ENCODE measurements at places on chromosomes 6 and 20.

- DNase-seq: no peak
These were observed 124.5 kb downstream of the MTFR2 start for GRCh38 chr6:136125585-136125984.

DNA sequence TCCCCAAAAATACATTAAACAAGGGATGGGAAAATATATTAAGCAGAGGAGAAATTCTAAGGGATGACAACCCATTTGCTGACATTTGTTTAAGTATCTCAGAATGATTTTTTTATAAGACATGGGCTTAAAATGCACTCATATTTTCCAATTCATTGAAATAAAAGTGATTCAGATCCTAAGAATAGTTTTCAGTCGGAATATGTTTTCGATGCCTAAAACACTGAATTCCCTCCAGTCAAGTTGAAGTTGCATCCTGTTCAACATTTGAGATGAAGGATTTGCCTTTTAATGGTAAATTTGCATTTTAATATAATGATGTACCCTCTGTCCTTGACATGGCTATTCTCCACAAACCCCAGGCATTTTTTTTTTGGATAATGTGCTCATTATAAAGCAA lies 79.3 kb downstream of the PTCHD4 start:
- no peak for DNase-seq

- no peak for DNase-seq
These were observed 23.2 kb upstream of the LMBRD1 start for GRCh38 chr6:69820018-69820417.

DNA sequence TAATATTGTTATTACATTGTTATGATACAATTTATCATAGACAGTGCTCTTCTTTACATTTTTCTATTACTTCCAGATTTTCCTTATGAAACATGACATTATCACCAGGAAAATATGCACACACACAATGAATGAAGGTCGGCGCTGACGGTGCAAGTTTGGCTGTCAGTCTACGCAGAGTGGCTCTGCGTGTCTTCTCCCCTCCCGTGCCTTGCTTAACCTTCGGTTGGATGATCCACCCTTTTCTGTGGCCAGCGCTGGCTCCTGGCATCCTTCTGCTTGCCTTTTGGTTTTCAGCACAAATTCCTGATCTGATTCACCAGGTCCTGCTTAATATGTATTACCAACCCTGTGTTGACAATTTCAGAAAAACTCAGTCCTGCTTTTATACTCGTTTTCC lies 157.4 kb downstream of the TSHZ2 start:
- no peak for DNase-seq

GRCh38 chr6:15427331-15428070 lies 181.6 kb downstream of the JARID2 start:
- DNase-seq: no peak

DNA sequence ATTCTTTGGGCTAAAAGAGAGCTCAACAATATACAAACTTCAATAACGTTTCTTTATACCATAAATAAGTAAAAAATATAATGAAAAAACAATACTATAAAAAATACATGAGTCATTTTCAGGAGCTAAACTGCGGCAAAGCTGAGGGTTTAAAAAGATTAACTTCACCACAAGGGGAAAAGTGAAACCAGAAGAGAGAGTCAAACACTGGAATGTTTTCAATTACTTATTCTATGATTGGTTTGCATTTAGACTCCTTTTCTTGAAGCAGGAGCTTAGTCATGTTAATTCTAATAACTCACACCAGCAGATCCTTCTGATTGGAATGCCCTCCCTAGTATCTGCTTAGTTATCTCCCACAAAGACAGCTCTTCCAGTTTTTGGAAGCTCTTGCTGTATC lies 627.3 kb downstream of the UTRN start:
- DNase-seq: no peak

DNA sequence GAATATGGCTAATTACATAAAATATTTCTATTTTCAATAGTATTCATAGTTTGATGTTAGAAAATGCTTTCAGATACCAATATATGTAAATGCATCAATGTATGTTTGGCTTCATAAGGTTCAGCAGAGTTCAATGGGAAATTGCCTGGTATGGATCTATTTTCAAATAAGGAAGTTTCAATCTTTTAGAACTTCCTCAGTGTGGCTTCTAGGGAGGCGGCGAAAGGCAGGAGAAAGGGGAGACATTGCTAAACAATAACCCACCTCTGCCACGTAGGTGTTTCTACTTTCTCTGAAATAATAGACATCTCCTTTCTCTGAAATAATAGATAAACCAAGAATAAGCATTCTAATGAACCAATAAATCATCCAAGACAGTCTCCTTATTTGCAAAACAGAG lies 237.7 kb upstream of the RAB32 start:
- DNase-seq: no peak

DNA sequence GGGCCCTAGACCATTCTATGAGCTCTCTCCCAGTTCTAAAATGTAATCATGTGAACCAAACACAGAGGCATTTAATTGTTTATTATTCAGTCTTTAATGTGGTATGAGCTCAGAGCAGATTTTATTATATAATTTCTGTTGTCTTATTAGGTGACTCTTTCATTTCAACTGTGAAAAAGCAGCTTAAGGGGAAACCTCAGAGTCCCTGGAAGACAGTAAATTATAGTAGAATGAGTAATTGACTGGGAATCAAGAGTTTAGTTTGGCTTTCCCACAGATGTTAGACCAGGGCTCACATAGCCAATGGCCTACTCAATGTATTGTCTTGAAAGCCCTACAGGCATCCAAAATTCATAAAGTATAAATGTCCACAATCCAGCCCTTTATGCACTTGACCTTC lies 390.4 kb upstream of the SLC35B3 start:
- no peak for DNase-seq

DNA sequence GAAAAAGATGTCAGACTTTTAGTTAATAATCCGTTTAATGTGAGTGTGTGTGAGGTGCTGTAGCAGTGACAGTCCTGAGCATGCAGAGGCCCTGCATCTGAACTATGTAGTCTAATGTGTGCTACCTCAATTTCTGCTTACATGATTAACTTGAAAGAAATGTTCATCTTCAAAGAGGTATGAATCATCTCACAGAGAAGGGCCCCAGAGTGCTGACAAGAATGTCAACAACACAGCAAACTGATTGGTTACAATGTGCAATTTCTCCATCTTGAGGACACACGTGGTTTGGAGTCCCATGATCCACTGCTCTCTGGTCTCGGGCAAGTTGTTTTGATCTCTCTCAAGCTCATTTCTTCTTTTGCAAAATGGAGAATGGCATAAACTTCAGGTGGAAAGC lies 61.7 kb upstream of the EMILIN3 start:
- no peak for DNase-seq

DNA sequence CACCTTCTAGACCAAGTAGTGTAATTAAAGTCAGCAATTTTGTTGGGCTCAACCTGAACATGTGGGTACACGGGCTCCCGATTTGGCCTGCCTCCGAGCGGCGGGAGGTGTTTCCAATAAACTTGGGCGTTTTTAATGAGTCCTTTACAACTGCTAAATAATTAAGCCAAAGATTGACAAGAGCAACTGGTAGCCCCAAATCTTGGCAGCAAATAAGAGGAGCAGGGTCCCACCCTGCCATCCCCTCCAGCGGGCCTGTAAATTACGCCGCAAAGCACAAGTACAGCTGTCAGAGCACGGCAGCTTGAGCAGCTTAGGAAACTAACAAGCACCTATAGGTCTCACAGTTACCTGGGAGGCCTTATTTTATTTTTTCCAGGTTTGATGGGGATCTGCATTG lies 217.1 kb downstream of the BMP7 start:
- no peak for DNase-seq

- no peak for DNase-seq
These were observed 1303.5 kb upstream of the CITED2 start for GRCh38 chr6:140677781-140678528.

GRCh38 chr6:118709859-118710350 lies 58.5 kb upstream of the CEP85L start:
- peak; percentile 79 for DNase-seq

- no peak for DNase-seq
These were observed 2.0 kb upstream of the SPACA1 start for GRCh38 chr6:88045521-88046136.

GRCh38 chr6:166461821-166462460 lies 79.2 kb upstream of the MPC1 start:
- no peak for DNase-seq

DNA sequence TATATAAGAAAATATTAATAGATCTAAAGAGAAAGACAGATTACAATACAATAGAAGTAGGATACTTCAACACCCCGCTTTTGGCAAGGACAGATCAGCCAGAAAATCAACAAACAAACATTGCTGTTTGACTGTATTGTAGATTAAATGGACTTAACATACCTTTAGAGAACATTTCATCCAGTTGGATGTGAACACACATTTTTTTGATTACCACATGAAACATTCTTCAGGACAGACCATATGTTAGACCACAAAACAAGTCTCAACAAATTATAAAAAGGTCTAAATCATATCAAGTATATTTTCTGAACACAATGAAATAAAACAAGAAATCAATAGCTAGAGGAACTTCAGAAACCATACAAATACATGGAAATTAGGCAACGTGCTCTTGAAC lies 148.2 kb downstream of the TRMT11 start:
- no peak for DNase-seq

GRCh38 chr6:46674410-46674809 lies 13.3 kb upstream of the TDRD6 start:
- no peak for DNase-seq

DNA sequence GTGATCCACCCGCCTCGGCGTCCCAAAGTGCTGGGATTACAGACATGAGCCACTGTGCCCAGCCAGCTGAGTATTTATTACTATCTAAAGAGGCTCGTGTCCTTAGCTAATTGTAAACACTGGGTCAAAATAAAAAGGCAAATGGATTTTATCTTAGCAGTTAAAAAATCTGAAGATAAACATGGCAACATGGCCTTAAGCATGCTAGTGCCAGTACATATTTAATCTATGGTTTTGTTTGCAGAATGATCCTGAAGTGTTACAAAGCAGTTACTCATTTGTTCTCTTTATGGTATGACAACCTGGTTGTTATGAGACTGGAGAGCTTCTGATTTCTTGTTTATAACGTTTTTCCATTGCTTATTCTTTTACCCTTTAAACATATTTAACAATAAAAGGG lies 3.9 kb upstream of the KIAA0408 start:
- DNase-seq: no peak

DNA sequence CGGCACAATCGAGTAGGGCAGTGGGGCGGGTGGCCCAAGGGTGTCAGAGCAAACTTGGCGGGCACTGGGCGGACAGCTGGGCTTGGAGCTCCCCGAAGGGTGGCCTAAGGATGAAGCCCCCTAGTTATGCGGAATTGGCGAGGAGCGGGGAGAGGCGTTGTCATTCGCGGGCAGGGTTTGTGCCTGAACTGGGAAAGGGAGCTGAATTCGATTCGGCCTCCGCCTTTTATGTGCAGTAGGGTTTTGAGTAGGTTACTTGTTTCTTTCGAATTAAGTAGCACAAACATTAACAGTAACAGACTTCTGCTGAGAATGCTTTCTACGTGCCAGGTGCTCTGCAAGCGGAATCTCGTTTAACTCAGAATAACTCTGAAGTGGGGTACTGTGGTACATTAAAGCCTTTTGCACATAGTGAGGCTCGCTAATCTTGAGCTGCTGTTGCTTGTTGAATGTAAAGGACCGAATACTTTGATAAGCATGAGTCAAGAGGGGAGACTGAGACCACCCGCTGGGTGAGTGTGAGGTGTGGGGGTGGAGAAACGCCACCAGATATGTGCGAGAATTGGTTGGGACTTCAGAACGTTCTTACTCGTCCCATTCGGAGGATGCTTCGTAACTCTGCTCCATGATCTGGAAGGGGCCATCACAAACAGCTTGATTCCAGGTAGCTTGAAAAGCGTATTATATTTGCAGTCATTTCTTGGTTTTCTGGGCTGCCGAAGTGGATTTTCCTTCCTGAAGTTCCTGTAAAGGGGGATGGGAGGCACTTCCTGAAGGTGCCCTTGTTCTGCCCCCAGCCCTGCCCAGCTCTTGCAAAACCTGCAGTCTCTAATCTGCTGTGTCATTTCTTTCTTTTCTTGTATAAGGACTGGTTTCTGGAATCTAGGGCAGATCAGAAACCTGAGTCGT lies 833 bp downstream of the RAB5IF start:
- no peak for DNase-seq

- DNase-seq: no peak
These were observed 281.2 kb upstream of the JARID2 start for GRCh38 chr6:14964556-14965270.

DNA sequence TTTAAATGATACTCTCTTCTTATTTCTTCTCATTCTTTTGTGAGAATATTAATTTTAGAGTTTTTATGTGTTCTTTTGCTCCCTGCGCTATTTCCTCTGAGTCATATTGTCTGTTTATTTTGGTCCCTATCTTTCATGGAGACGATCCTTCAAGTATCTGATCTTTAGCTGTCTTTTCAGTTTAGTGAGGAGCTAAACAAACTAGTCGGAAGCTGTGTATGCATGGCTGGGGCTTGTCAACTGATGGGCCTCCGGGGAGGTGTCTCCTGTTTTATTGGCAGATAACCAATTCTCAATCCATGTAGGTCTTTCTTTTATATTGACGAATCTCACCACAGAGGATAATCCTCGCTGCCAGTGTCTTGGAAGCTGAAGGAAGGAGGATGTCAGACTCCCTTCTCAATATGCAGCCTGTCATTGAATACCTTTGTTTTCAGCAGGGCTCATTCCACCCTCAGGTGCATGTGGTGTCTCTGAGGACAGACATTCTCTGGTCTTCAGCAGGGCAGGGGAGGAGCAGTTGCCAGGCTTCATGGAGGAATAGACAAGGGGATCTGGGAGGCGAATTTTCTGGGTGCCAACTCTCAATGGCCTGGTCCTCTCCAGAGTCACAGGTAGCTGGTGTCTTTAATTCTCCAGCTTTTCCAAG lies 64.9 kb downstream of the RNF182 start:
- no peak for DNase-seq

- no peak for DNase-seq
These were observed 82.7 kb downstream of the SIM1 start for GRCh38 chr6:100382031-100382430.

DNA sequence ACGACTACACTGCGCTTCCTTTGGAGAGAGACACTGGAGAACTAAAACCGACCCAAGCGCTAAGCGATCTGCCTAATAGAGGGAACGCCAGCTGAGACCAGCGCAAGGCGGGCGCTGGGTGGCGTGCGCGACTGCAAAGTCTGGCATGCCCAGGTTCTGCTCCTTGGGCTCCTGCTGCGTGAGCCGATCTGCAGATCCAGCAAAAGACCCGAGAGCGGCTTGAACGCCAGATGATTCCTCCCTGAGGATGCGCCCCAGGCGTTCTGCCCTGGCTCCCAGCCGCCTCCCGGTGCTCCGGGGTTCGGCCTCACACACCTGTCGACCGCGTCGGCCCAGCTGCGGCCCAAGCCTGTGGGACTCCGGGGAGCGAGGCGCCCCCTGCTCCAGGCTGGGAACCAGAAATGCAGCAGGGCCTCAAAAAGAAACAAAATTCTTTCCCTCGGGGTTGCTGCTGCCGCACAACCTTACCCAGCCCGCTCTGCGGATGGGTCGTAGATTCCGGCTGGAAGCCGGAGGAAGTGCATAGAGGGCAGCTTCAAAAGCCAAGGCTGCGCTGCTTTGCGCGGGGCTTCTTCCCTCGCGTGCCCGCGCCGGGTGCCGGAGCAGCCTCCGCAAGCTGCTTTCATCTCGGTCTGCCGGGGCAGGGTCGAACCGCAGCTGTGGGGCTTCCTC lies 17.9 kb upstream of the PRDM13 start:
- peak; percentile 86 for DNase-seq

All from activated CD8-positive, alpha-beta memory T cell treated with anti-CD3 and anti-CD28 coated beads for 24 hours (primary cell).